ENCODE measurements at places on chromosomes 6 and 20.

GRCh38 chr20:19774135-19774933 lies 16.3 kb downstream of the RIN2 start:
- no peak for DNase-seq

DNA sequence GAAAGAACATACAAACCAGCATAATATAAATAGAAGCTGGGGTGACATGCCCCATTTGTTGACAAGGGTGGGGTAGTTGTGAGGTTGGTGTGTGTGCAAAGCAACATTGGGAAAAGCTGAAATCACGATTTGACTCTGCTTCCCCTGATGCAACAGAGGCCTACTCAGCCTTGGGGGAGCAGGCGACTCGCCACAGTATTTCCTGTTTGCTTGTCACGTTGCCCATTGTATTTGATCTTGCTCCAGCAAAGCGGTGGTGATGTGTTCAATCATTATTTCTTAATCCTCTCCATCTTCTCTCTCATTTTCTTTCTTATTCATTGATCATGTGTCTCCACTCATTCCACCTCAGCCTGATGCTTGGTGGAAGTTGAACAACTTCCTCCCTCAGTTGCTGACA lies 165.8 kb upstream of the CITED2 start:
- peak; percentile 24 for DNase-seq

DNA sequence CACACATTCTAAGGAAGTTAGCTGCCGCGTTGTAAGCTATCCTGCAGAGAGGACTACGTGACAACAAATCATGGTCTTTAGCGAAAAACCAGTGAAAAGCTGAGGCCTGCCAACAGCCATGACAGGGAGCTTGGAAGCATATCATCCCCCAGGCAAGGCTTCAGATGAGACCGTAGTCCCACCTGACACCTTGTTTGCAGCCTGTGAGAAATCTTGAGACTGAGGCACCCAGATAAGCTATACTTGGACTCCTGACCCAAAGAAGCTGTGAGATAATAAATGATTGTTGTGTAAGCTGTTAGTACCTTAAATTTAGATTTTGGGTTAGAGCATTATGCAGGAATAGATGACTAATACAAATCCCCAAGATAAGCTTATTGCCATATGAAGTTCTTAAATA lies 45.4 kb upstream of the SENP6 start:
- DNase-seq: no peak

- DNase-seq: no peak
Measured at GRCh38 chr6:119594907-119595306, 245.3 kb upstream of the MAN1A1 start.

- no peak for DNase-seq
Measured at GRCh38 chr6:13573669-13574110, 711 bp upstream of the SIRT5 start.

DNA sequence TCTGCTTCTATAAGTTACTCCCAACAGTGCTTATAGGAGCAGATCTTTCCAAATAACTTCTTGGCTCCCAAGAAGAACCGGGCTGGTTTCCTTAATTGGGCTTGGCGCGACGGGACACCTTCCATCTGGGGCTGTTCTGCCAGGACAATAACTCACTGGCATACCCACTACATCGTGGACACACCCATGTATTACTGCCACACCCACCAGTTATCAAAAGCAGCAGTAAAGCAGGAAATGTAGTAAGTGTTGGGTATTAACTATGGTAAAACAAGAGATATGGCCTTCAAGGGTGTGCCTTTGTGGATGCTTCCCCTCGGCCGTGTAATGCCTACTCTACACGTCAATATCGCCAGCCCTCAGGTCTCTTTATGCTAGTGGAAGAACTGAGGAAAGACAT lies 24.7 kb downstream of the CNKSR3 start:
- DNase-seq: no peak

DNA sequence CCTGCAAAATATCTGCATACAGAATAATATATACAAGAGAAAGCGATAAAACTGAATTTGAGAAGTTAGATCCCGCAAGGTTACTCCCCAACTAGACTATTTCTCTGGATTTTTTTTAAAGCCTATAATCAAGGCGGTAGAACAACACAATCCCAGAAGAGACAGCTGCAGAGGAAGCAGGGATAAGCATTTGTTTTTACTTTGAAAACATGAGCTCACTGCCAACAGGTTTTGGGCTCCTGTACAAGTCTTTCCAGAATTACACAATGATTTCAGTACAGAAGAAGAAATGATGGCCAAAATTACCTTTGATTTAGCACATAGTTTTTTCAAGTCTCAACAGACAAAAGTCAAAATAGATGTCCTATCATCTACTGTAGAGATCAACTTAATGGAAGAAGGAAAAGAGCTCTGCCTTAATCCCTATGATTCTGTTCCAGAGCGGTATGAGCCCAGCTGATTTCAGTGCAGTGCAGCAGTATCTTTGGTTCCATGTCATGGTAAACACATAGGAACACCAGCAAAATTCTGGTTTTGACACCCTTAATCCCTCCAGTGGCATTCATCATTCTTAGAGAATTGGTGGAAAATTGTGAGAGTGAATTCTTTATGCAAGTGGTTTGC lies 304.3 kb downstream of the HDGFL1 start:
- no peak for DNase-seq

DNA sequence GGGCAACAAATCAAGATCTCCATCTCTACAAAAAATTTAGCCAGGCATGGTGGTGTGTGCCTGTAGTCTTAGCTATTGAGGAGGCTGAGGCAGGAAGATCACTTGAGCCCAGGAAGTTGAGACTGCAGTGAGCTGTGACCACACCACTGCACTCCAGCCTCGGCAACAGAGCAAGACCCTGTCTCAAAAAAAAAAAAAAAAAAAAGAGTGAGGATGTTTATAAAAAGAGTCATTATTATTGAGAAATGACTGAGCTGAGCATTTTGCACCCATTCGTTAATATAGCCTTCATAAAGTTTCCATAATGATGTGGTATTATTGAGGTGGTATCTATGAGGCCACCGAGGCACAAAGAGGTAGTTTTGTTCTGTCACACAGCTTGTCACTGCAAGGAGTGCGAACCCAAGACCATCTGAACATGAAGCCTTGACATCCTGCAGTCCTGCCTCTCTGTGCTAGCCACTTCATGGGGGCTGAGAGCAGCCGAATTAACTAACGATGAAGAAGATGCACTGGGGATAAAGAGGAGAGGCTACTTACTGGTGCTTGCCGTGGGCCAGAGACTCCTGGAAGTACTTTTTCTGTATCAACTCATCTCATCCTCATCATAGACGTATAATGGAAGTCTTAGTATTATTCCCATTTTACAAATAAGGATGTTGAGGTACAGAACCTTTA lies 175.5 kb downstream of the BCAS1 start:
- DNase-seq: no peak

GRCh38 chr6:20629509-20629908 lies 95.3 kb downstream of the CDKAL1 start:
- no peak for DNase-seq

GRCh38 chr20:50887576-50887975 lies 43.7 kb downstream of the ADNP start:
- no peak for DNase-seq

DNA sequence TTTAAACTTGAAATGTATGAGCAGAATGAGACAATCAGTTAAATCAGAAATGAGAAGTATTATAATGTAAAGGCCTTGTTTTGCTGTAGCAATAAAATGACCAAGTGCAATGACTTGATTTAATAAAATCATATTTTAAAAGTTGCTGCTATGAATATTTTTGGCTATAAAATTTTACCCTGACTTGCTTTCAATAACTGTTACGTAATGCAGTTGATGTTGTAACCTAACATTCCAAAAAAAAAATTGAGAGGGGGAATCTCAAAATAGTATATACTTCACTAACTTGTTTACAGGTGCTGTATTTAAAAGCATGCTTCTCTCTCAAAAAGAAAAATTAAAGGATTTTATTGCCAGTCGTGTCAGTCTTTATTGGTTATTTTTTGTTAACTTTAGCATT lies 71.6 kb upstream of the ADGRF4 start:
- no peak for DNase-seq

GRCh38 chr6:41341580-41341979 lies 6.2 kb downstream of the NCR2 start:
- DNase-seq: no peak

- no peak for DNase-seq
Measured at GRCh38 chr6:13838616-13839015, 24.3 kb upstream of the MCUR1 start.

DNA sequence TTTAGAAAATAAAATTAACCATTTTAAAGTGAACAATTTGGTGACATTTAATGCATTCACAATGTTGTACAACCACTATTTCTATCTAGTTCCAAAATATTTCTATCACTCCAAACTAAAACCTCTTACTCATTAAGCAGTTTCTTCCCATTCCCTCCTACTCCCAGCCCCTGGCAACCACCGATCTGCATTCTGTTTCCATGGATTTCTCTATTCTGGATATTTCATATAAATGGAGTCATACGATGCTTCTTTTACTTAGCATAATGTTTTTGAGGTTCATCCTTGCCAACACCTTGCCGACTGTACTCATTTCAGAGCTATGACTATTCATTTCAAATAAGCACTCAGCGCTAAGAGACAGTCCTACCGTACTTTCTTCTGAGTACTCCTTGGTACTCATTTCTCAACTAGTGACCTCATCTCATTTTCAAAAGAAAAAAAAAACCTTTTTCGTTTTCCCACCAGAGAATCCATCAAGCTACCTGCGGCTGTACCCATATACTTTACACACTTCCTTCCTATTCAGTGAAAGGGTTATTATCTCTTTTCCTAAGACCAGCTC lies 259.2 kb downstream of the UTRN start:
- DNase-seq: no peak

DNA sequence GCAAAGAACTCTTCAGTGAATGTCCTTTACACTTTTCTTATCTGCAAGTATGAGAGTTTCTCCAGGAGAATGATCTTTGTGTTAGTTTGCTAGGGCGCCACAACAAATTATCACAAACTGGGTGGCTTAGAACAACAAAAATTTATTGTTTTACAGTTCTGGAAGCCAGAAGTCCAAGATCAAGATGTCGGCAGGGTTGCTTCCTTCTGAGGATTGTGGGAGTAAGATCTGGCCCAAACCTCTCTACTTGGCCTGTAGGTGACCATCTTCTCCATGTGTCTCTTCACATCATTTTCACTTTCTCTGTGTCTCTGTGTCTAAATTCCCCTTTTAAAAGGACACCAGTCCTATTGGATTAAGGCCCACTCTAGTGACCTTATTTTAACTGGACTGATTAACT lies 103.0 kb downstream of the ADTRP start:
- no peak for DNase-seq

GRCh38 chr6:117534974-117535373 lies 52.5 kb downstream of the DCBLD1 start:
- DNase-seq: no peak
